ENCODE measurements at places on chromosomes 13 and 19.

- peaks cover 15% of the 10 kb centered on the region for H3K4me1 ChIP-seq
- no peaks in the 10 kb centered on the region for H3K27me3 ChIP-seq
- H3K27ac ChIP-seq = no peak overlapping the region
- DNase-seq = no peak
Observed at GRCh38 chr19:44024900-44025216, 321 bp upstream of the ZNF222 start.

DNA sequence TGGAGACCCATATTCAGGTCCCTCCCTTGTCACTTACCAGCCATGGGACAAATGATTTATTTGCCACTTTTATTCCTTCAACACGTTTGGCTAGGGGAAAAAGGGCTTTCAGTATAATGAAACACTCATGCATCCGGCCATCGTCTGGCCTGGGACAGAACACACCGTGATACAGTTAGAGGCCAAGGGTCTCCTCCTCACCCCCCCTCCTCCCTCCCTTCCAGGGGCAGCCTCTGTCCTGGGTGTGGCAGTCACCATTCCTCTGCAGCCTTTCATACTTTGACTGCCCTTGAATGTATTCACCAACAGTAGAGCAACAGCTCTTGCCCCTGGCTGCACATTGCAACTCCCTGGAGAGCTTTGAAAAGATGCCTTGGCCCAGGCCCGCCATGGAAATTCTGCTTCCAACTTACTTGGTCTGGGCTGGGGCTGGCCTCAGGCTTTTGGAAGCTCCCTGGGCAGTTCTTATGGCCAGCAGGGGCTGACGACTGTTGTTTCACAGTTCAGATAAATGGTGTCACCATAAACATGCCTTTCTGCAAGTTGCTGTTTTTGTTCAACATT, 3.0 kb downstream of the PAK4 start:
- peaks cover 2% of the 10 kb centered on the region for H3K36me3 ChIP-seq
- no peak overlapping the region for H3K4me3 ChIP-seq
- DNase-seq = no peak
- no peaks in the 10 kb centered on the region for H3K27me3 ChIP-seq

DNA sequence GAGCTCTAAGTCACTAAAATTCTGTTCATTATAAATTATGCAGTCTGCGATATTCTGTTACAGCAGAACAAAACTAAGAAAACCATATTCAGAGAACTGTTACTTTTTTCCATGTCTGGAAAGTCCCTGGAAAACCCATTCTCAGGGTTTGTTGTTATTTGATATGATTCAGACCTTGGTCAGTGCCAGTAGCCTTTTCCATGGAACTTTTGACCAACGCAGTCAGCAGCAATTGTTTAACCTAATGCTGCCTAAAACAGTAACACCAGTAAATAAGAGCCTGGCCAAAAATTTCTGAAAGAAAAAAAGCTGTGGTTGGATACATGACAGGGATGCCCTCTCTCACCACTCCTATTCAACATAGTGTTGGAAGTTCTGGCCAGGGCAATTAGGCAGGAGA, 402.7 kb downstream of the TBC1D4 start:
- DNase-seq = no peak
- peaks cover 4% of the 10 kb centered on the region for H3K27me3 ChIP-seq
- no peak overlapping the region for H3K4me3 ChIP-seq
- no peak overlapping the region for H3K27ac ChIP-seq

- no peak overlapping the region for H3K4me3 ChIP-seq
- no peaks in the 10 kb centered on the region for H3K36me3 ChIP-seq
- H3K27me3 ChIP-seq = no peaks in the 10 kb centered on the region
- H3K4me1 ChIP-seq = no peaks in the 10 kb centered on the region
- DNase-seq = no peak
Observed at GRCh38 chr13:108968566-108968965, 339.2 kb downstream of the MYO16 start.

- H3K27ac ChIP-seq = no peak overlapping the region
- no peak overlapping the region for H3K4me3 ChIP-seq
- H3K36me3 ChIP-seq = peaks cover 13% of the 10 kb centered on the region
- H3K27me3 ChIP-seq = no peaks in the 10 kb centered on the region
- DNase-seq = no peak
- no peaks in the 10 kb centered on the region for H3K4me1 ChIP-seq
Observed at GRCh38 chr13:75607447-75607846, 28.7 kb upstream of the LMO7 start.

DNA sequence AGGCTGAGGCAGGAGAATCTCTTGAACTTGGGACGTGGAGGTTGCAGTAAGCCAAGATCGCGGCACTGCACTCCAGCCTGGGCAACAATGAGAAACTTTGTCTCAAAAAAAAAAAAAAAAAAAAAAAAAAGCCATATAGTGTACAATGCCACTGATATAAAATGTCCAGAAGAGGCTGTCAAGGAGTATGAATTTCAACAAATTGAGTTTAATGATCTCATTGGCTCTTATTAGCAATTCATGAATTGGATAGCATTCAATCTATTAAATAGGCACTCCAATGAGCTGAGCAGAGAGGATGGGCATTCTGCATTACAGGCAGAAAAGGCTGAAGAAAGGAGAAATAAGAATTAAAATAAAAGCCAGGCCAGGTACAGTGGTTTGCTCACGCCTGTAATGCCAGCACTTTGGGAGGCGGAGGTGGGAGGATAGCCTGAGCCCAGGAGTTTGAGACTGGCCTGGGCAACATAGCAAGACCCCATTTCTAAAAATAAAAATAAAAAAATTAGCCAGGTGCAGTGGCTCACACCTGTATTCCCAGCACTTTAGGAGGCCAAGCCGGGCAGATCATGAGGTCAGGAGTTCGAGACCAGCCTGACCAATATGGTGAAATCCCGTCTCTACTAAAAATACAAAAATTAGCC, 757 bp upstream of the LMNB2 start:
- H3K4me3 ChIP-seq = peak overlapping the region; percentile 81
- H3K36me3 ChIP-seq = peaks cover 9% of the 10 kb centered on the region
- H3K27me3 ChIP-seq = no peaks in the 10 kb centered on the region
- H3K4me1 ChIP-seq = peaks cover 27% of the 10 kb centered on the region
- no peak for DNase-seq

DNA sequence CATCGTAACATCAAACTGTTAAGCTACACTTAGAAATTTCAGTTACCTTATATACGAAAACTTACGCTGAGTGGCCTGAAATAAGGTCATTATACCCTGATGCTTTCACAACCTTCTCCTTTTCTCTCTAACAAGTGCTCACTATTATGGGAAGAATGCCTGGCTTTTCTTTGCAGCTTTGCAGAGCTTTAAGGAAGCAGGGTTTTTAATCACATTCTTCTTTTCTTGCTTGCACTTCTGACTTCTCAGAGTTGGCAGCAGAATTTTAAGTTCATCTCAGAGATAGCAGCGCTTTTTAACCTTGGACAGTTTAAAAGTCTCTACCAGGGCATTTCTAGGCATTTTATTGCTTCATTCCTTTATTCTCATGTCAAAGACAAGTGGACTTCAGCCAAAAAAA, 285.1 kb downstream of the SPRY2 start:
- H3K4me3 ChIP-seq = no peak overlapping the region
- H3K27me3 ChIP-seq = peaks cover 2% of the 10 kb centered on the region
- no peak for DNase-seq
- H3K27ac ChIP-seq = no peak overlapping the region
- H3K36me3 ChIP-seq = no peaks in the 10 kb centered on the region

DNA sequence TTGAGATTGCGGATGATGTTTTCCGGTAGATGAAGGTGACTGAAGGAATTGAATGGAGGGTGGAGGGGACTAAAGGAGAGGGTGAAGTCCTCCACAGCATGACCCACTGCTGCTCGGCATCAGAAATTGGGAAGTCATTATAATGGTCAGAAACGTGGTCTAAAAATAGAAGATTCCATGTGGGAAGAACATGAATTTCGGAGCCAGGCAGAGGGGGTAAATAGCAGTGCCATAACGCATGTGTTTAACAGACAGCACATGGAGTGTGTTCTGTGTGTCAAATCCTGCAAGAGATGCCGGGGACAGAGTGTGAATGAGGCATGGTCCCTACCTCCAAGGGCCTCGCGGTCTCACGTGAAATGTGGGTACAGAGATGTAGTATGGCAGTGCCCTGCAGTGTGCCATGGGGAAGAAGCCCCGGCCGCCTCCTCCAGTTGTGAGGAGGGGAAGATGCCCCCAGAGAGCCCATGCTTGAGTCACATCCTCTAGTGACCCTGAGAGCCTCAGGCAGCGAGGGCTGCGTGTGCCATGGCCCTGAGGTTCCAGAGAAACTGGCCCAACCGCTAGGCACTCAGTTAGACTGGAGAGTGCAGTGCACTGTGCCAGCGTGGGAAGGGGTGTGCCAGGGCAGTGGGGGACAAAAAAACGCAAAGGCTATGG, 106.1 kb downstream of the COL4A2 start:
- H3K4me3 ChIP-seq = no peak overlapping the region
- H3K27ac ChIP-seq = no peak overlapping the region
- DNase-seq = no peak
- H3K27me3 ChIP-seq = peaks cover 73% of the 10 kb centered on the region
- H3K36me3 ChIP-seq = no peaks in the 10 kb centered on the region

- H3K36me3 ChIP-seq = peaks cover 16% of the 10 kb centered on the region
- H3K27ac ChIP-seq = no peak overlapping the region
- no peak for DNase-seq
- peaks cover 13% of the 10 kb centered on the region for H3K4me1 ChIP-seq
- no peak overlapping the region for H3K4me3 ChIP-seq
Observed at GRCh38 chr13:45143346-45143751, 23.0 kb downstream of the GTF2F2 start.

GRCh38 chr13:66574606-66575005, 655.5 kb downstream of the PCDH9 start:
- H3K36me3 ChIP-seq = no peaks in the 10 kb centered on the region
- H3K4me3 ChIP-seq = no peak overlapping the region
- DNase-seq = no peak
- H3K27me3 ChIP-seq = peaks cover 2% of the 10 kb centered on the region

DNA sequence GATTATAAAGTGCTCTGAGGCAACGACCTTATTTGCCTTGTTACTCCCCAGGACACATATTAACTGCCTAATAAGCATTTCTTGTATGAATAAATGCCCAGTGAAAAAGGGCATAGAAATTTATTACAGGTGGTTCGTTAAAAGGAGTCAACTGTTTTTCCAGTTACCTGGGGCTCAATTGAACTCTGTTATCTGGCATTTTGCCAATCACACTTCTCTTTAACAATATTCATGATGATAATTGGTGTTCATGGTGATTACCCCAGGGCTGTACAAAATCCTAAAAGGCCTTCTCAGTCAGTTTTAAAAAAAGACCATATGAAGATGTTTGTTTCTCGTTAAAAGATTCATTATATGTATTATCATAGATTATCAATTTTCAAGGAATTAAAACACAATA, 57.1 kb downstream of the KL start:
- DNase-seq = no peak
- H3K27ac ChIP-seq = no peak overlapping the region
- no peak overlapping the region for H3K4me3 ChIP-seq
- no peaks in the 10 kb centered on the region for H3K4me1 ChIP-seq
- no peaks in the 10 kb centered on the region for H3K36me3 ChIP-seq
- H3K27me3 ChIP-seq = no peaks in the 10 kb centered on the region

GRCh38 chr13:95710313-95710712, 33.4 kb downstream of the DNAJC3 start:
- no peaks in the 10 kb centered on the region for H3K27me3 ChIP-seq
- DNase-seq = no peak
- H3K27ac ChIP-seq = no peak overlapping the region
- H3K36me3 ChIP-seq = peaks cover 43% of the 10 kb centered on the region
- H3K4me1 ChIP-seq = peaks cover 18% of the 10 kb centered on the region

- H3K27ac ChIP-seq = no peak overlapping the region
- H3K27me3 ChIP-seq = peaks cover 32% of the 10 kb centered on the region
- H3K4me1 ChIP-seq = peaks cover 12% of the 10 kb centered on the region
Observed at GRCh38 chr19:35560271-35560670, 3.2 kb downstream of the ATP4A start.

GRCh38 chr19:51047031-51047335, 12.2 kb upstream of the KLK12 start:
- no peaks in the 10 kb centered on the region for H3K36me3 ChIP-seq
- peaks cover 10% of the 10 kb centered on the region for H3K27me3 ChIP-seq
- no peak overlapping the region for H3K4me3 ChIP-seq
- no peaks in the 10 kb centered on the region for H3K4me1 ChIP-seq

- H3K4me1 ChIP-seq = peaks cover 2% of the 10 kb centered on the region
- DNase-seq = no peak
- H3K27me3 ChIP-seq = no peaks in the 10 kb centered on the region
- H3K27ac ChIP-seq = no peak overlapping the region
Observed at GRCh38 chr19:55704494-55705245, 29.6 kb downstream of the EPN1 start.

DNA sequence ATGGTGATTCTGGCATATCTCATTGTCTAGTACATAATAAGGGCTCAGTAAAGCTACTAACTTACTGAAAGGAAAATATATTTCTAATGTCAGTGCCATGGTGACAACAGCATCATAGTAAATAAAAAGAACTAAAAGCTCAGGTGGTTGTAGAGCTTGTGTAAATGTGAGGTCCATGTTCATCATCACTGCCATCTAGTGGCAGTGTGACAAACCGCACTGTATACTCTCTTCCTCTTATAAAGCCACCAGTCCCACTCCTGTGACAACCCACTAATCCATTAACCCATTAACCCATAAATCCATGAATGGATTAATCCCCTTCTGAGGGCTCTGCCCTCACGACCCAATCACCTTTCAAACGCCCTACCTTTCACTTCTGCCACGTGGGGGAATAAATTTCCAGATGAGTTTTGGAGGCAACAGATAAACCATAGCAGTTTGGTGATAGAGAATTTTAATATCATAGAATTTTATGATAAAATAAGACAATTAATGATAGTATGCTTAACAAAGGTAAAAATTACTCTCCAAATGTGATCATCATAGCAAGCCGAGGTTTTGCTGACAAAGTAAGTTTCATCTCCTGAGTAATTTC, 160.4 kb upstream of the SGCG start:
- H3K36me3 ChIP-seq = no peaks in the 10 kb centered on the region
- no peak overlapping the region for H3K4me3 ChIP-seq
- H3K27ac ChIP-seq = no peak overlapping the region
- DNase-seq = peak; percentile 48
- no peaks in the 10 kb centered on the region for H3K4me1 ChIP-seq

GRCh38 chr13:73984201-73984600, 150.0 kb downstream of the KLF12 start:
- no peaks in the 10 kb centered on the region for H3K27me3 ChIP-seq
- no peak overlapping the region for H3K4me3 ChIP-seq
- H3K27ac ChIP-seq = peak overlapping the region; percentile 96
